Mucosa of gallbladder (tissue), 1 donor: ENCODE measurements at places on chromosomes 11 and 22. TPM values are rescaled to one million over a fixed set of nuclear protein-coding genes. Genes with fewer than 3 reads are reported as not detected.
A peak's percentile ranks its signal among the peaks of the same experiment; 100 is the strongest.

Gene NEFH
- 0.86 TPM for total RNA-seq

Gene C11orf24
- 38.8 TPM for total RNA-seq

Gene TPBGL
- total RNA-seq, result 0.17 TPM

Gene SLC22A6
- total RNA-seq, result not detected

Gene KCNA4
- total RNA-seq, result 0.06 TPM

Gene NCAM1
- total RNA-seq, result 20.3 TPM

DNA sequence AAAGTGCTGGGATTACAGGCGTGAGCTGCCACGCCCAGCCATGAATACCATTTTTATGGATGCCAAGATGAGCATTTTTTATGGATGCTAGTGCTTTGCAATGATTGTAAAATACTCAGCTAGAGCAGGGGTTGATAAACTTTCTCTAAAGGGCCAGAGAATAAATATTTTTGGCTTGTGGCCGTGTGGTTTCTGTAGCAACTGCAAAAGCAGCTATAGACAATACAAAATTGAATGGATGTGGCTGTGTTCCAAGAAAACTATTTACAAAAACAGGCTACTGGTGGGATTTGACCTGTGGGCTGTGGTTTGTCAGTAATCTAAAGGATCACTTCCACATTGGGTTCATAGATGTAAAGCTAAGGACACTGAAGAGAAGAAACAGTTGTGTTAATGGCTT lies 56.0 kb downstream of the COMMD9 start:
- no peak for DNase-seq

- no peak for DNase-seq
These were observed 2.7 kb upstream of the BATF2 start for GRCh38 chr11:64999478-64999877.

GRCh38 chr11:7220636-7221035 lies 31.1 kb upstream of the SYT9 start:
- DNase-seq, result no peak

DNA sequence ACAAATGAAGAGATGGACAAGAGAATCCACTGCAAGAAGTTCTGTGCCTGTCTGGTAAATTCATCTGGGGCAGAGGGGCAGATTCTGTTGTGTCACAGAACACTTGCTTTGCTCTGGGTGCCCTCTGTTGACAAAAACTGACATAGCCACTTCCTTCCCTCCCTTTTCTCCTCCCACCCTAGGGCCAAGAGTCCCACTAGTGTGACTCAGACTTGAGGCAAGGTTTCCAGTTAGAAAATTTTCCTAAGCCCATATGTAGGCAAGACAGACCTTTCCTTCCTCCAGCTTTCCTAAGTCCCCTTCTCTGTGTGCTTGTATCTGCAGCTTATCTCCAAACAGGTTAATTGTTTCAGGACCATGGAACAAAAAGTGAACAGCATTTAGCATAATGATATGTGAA lies 106.8 kb downstream of the RBFOX2 start:
- DNase-seq, result peak; percentile 72

DNA sequence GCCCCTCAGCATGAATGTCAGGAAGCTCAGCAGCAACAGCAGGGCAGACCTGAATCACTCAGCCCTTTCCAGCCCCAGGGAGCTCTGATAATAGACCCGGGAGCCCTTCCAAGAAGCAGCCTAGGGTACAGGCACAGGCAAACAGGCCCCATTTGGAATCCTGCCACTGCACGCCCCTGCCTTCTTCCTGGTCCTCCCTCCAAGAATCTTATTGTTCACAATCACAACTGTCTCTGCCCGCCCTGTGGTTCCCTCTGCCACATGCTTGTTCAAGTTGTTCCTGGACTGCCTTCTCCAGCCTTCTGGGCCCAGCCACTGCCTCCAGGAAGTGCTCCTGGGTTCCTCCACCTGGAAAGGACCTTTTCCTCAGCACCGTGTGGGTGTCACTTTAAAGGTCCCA lies 54.6 kb downstream of the LRRC32 start:
- no peak for DNase-seq

- peak; percentile 21 for DNase-seq
These were observed 5.7 kb upstream of the INTS4 start for GRCh38 chr11:78000193-78000592.

DNA sequence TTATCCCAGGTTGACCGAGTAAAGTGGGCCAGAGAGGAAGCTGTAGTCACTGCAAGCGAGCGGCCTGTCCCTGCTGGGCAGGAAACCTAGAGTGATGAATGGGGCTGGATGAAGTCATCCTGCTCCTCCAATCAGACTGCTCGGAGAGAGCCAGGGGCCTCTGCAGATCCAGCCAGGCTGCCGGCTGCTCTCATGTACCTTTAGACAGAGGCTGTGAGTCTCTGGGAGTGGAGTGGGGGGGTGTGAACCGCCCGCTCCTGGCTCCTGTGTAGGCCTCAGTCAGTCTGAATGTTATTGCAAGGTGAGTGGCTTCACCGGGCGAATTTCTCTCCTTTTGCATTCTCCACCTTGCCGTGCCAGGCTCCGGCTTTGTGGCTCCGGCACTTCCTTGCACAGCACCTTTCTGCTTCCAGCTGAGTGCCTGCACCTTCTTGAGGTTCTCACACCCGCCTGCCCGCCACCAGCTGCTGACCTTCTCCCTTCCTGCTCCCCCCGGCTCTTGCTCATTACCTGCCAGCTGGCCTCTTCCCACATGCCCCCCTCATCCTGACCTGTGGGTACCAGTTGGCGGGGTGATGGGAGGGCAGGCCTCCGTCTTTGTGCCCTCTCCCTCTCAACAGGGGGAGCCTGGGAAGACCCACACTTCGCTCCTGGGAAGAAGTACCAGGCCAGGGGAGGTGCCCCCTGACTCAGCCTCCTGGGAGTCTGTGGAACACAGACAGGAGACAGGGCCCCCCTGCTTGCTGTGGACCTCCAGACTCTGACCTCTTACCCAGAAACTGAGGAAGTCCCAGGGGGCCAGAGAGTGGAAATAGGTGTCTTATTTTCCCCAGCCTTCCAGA lies 79.9 kb downstream of the GRAMD1B start:
- no peak for DNase-seq

DNA sequence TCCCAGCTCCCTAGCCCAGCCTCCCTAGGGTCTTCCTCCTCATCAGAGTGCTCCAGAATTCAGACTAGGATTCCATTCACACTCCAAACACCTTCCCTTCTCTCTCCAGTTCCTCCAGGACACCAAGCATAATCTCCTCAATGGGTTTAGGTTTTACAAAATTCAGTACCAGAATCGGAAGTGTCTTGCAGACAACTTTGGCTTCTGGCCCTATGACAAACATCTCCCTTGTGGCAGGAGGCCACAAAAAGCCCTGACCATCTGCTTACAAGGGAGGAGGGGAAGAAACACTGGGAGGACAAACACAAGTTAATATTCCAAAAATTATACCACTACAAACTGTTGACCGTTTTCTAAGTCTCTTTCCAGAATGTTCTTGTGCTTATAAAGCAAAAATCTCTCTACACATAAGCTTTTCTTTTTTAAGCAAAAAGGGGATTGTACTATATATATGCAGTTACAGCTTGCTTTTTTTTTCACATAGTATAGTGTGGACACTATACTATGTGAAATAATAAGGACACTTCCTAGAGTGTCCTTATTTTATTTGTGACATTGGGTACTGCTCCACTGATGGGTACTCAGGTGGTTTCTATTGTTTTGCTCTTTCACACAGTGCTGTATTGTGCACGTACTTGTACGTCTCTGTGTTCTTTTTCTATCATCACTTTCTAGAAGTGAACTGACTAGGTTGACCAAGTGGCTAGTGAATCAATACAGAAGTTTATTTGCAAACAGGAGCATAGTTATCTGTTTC lies 78.7 kb downstream of the BDNF start:
- DNase-seq, result no peak
